Stimulated activated CD8-positive, alpha-beta memory T cell treated with anti-CD3 and anti-CD28 coated beads, Interleukin-4, amount 100 ng/mL, for 1 hour (primary cell): ENCODE measurements at places on chromosomes 13 and 19.

DNA sequence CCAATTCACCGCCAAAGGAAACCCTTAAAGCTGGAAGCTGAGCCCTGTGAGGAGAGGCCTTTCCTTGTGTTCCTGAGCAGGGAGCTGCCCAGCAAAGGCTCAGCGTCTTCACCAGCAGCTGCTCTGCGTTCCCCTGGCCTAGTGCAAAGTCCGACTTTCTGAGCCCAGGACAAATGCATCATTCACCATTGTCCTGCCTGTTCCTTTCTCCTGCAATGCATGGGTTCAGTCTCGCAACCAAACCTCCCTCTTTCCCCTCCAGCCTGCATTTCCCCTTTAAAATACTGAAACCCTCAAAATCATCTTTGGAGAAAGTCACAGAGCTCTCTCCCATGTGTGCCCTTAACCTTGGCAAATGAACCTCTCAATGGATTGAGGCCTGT, 12.9 kb upstream of the TMEM255B start:
- DNase-seq: no peak

DNA sequence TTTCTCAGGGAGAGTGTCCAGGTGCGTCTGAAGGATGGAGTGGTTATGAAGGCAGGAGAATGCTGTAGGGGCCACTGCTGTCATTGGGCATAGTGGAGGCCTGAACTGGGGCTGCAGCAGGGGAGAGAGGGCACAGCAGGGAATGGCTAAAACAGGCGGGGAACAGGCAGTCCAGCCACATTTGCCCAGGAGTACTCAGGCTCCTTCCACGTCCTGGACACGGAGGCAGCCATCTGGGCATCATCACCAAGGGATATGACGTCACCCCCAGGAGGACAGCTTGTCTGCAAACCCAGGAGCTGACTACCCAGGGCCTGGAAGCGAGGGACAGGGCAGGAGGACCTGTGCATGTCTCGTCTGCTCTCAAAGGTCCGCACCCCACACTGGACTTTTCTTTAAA, 22.2 kb downstream of the VSTM2B start:
- DNase-seq: no peak

GRCh38 chr13:107222597-107222996, 654.7 kb upstream of the ARGLU1 start:
- no peak for DNase-seq

GRCh38 chr13:50244713-50245574, 229.7 kb downstream of the KCNRG start:
- DNase-seq: no peak

DNA sequence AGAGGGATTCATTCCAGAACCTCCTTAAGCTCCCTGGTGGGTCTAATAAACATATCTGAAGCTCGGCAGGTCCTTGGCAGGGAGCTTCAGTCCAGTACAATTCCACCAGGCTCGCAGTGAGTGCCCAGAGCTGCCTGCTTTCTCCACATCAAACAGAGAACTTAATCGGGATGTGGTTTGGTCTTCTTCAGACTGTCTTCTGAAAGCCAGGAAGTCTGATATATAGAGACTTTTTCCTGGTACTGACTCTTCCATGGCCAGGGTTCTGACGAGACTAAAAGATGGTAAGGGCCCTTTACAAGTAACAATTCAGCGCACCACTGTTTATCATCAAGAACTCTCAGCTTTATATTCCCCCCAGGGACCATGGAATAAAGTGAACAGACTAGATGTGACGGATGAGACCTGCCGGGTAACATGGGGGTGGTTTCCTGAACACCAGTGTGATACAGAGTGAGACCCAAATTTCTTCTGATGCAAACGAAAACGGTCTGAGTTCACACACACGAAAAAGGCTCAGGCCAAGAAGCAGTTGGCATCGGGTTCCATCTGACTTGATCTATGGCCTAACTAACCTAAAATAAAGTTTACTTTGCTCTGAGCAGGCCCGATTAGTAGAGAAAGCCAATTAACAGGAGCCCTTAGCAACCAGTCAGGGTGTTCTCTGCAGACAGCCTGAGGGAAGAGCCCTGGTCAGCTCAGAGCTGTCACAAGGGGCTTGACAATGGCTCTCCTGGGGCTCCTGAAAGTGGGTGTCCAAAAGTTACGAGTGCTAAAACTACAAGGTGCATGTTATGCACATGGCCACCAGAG, 29.0 kb downstream of the RANBP3 start:
- DNase-seq: no peak

DNA sequence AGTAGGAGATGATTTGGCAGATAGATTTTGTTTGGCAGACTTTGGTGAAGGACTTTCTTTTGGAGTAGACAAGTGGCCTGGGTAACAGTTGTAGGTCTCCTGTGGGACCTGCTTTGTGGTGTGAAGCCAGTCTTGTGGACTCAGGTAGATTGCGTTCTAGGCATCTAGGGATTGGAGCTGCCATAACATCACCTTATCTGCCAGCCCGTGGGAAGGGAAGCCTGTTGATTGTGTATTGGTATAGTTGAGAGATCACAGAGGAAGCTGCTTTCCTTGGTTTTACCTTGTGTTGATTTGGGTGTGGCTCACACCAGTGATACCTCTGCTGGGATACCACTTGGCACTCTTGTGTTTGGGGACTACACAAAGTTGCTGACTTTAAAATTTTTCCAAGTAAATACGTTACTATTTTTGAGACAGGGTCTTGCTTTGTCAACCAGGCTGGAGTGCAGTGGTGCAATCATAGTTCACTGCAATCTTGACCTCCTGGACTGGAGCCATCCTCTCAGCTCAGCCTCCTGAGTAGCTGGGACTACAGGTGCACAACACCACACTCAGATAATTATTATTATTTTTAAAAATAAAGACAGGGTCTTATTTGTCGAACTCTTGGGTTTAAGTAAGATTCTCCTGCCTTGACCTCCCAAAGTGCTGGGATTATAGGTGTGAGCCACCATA, 7.8 kb downstream of the HNRNPM start:
- no peak for DNase-seq

DNA sequence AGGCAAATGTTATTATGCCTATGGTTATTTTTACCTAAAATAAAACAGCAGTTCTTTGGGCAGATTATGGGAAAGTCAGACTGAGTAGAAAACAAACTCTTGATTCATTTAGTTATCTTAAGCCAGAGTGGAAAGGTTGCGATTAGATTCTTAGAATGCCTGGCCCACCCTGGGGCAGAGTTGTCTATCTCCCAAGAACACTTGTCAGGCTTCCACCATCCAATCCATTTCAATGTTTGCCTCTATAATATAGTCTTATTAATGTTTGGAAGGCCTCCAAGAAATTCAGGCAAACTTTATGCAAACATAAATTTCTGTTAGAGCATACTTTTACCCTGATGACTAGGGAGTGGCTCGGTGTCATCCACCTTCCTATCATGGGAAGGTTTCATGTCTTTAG, 207.0 kb downstream of the SLITRK6 start:
- no peak for DNase-seq
